HuH-7.5 (cell line): ENCODE measurements at places on chromosomes 2 and 18.

DNA sequence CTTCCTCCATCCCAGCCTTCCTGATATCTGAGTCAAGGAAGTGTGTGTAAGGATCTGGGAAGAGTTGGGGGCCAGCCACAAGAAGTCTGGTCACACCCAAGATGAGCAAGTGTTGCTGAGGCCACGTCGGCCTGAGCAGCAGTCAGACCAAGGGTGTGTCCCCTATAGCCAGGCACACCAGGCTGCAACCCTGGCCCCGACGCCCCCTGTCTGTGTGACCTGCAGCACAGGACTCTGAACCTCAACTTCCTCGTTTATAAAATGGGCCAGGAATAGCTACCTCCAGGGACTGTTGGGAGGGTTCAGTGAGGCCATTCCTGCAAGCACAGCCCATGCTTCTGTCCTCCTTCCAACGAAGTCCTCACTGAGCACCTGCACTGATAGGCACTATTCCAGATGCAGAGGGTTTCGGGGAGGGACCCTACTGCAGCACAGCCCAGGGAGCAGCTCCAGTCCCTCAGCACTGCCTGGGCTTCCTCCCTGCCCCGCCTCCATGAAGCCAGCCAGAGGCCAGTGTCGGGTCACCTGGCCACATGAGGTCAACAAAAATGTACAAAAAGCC, 13.3 kb downstream of the LIMS2 start:
- DNase-seq, result no peak

- no peak for DNase-seq
Observed at GRCh38 chr2:385061-385460, 97.2 kb upstream of the ALKAL2 start.

DNA sequence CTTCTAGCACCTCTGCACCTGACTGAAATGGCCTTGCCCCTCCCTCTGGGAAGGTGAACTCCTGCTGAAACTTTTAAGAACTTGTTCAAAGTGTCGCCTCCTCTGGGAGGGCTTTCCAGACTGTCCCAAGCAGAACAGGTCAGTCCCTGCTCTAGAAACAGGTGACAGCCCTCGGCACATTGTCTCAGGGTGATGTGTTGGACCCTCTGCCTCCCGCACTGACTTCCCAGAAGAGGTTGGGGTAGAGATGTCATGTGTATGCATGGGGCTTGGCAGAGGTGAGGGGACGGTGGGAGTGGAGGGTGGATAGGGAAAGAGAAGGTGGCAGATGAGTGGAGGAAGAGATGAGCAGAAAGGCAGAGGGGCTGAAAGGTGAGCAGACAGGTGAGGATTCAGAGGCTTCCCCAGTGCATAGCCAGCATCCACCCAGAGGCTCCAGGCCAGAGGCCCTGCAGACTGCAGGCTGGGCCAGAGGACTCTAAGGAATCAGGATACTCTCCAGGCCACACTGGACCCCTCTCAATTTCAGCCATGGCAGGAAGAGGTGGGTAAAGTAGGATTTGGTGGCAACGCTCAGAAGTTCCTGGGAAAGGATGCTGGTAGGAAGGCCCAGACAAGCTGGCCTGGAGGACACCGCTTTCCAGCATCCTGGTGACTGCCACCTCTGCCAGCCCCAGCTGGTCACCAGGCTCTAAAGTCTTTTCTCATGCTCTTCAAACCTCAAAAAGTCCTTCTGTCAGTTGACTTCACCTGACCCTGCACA, 24.8 kb upstream of the TNS1 start:
- DNase-seq, result no peak

DNA sequence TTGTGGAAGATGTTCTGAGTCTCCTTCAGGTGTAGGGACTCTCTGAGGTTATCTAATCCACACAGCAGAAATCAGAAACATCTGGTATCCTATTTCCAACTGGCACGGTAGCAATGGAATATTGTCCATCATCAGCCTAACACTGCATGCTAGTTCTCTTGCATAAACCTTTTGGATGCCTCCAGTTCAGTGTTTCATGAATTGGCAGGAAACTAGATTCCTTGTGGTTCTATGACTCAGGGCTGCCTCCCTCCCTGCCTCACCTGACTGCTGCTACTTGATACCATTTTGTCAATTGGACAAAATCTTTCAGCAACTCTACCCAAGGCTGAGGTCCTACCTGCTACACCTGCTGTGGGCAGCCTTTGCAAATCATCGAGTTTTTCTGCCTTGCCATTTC, 130.9 kb downstream of the TPGS2 start:
- no peak for DNase-seq

DNA sequence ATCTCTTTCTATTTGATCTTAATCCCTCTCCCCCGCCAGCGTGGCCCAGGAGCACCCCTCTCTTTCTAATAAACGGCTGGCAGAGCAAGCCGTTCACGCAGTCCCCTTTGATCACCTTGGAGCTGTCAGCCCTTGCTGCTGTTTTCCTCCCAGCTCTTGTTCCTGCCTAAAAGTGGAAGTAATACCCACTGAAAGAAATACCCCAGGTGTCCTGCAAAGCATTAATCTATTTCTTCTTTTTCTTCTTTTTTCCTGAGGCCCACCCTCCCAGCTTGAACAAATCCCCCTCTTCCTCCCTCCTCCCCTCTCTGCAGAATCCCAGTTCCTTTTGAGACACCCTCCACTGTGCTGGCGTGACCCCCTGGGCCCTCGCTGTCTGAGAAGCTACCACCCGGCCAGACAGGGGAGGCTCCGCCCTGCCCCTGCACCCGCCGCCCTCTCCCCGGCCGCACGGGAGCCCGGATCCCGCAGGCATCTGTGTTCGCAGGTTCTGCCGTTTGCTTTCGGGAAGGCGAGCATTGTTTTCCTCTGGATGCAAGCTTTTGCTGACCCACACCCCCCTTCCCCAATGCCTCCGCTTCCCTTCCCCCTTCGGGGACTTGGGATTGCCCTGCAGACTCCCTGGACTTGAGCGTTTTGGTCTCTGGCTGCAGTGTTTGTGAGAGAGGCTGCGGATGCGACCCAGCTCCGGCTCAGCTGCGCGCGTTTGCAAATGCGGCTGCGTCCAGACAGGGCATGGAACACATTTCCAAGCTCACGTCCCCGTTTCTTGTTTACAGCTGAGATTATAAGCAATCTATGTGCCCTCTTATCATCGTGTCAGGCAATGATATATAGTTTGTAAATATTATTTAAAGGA, 631.5 kb downstream of the NYAP2 start:
- peak; percentile 42 for DNase-seq

GRCh38 chr18:28175930-28176697, 816 bp downstream of the CDH2 start:
- peak; percentile 42 for DNase-seq

- DNase-seq, result no peak
Observed at GRCh38 chr2:231250146-231250545, 51.7 kb downstream of the ARMC9 start.

DNA sequence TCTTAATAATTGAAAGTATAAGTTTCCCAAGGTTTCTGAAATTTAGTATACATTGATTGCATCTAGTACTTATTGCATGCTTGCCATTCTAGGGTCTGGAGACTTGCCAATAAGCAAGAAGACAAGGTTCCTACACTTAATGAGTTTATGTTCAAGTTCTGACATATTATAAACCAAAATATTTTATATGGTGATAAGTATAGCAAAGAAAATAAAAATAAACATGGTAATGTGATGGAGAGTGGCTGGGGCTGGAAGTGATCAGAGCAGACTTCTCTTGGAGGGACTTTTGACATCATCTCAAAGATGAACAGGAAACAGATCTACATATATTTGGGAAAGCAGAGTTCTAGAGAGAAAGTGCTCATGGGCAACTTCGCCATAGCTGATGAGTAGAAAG, 119.5 kb upstream of the EPHA4 start:
- DNase-seq, result no peak

DNA sequence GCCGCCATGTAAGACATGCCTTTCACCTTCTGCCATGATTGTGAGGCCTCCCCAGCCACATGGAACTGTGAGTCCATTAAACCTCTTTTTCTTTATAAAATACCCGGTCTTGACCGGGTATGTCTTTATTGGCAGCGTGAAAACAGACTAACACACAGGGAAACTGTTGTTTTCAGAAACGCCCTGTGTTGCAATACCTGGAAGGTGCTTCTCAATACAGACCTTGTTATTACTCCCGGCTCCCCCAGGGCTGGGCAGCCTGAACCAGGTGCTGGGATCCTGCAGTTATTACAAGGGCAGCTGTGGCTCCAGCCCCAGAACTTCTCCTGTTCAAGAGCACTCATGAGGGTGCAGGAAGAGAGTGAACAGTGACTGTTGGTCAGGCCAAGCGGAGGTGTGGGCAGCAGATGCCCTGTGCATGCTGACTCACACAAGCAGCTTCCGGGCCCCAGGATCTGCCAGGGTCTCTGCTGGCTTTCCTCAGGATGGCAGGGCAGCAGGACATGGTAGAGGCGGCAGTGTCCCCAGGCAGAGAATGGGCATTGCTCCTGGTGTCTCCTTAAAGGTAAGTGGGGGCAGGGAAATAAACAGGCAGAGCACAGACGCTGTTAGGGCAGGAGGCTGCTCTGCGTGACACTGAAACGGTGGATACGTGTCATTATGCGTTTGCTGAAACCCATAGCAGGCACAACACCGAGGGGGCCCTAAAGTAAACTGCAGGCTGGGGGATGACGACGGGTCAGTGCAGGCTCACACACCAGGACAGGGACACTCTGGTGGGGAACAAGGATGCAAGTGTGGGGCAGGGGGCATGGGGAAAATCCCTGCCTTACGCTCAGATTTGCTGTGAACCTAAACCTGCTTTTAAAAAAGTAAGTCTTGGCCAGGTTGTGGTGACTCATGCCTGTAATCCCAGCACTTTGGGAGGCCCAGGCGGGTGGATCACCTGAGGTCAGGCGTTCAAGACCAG, 89.1 kb downstream of the NDUFA10 start:
- DNase-seq, result no peak

- DNase-seq, result no peak
Observed at GRCh38 chr2:178928077-178928476, 120.9 kb upstream of the TTN start.

DNA sequence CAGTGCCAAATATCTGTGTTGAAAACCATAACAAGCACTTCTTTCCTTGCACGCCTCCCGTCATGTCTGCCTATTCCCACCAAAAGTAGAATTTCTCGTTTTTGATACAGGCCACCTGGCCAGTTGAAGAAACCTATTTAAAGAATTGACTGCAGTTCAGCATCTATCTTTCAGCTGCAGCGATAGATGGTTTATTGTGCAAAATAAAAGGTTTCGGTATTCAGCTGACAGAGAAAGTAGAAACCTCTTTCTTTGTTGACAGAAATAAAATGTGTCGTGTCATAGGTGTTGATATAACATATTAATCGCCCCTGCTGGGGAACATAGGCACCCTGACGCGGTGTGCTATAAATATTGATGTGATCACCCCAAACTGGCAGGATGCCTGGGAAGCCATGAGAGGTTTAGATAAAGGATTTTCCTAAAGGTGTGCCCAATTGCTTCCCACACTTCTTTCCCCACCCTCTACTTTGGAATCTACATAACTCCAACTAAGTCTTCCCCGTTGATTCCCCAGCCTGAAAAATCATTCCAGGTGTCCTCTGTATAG, 570.4 kb downstream of the CCDC85A start:
- DNase-seq, result no peak

GRCh38 chr2:149832324-149832723, 244.7 kb upstream of the MMADHC start:
- no peak for DNase-seq

DNA sequence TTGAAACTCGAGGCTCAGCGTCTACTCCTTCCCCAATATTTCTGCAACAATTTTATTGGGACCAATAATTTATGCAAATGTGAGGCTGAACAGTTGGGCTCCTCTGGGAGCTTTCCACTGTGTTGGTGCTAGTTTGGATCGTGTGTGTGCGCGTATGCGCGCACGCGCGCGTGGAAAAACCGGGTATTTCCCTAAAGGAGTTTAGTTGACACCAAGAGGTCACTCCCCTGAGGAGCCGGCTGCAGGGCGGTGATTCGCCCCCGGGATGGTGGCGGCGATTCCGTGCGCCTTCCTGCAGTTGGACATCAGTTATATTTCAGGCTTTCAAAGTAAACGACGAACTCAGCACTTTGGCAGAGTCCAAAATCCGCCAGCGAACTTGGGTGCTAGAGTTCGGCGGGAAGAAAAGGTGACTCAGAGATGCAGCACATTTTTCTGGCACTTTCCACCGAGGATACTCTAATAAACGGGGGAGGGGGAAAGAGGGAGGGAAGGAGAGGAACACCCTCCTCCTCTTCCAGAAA, 186.5 kb upstream of the FANCL start:
- peak; percentile 11 for DNase-seq

- no peak for DNase-seq
Observed at GRCh38 chr2:133993160-133993559, 260.7 kb upstream of the MGAT5 start.

DNA sequence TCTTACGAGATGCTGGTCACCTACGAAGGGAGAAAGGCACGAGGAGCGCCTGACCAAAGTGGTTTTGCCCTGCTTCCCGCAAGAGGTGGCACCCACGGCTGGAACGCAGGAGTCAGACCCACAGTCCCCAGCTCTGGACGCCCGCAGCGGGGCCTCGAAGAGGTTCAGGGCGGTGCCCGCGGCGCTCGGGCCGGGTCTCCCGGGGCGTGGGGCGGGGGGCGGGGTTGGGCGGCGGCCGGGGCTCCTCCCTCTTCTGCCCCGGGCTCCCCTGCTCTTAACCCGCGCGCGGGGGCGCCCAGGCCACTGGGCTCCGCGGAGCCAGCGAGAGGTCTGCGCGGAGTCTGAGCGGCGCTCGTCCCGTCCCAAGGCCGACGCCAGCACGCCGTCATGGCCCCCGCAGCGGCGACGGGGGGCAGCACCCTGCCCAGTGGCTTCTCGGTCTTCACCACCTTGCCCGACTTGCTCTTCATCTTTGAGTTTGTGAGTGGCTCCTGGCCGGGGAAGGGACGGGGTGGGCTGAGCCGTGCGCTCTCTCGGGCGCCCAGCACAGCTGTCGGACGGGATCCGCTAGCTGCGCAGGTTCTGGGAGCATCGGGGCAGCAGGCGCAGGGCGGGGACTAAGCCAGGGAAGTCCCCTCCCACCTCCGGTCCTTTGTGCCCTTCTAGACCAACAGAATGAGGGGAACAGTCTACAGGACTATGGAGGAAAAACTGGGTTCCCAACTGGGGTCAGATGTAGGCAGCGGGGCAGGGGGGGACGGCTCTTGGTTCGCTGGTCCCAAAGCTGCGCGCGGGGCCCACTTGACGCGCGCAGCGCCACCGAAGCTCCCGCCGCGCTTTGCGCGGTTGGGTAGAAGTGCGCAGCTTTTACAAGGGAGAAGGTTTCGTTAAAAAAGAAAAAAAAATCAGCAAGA, at the start of gene MAL:
Gene MAL, plus strand, starts transcription at position 303 of the 914 bp plus-strand sequence. Its CDS starts 85 bp downstream, at position 388.
- no peak for DNase-seq

DNA sequence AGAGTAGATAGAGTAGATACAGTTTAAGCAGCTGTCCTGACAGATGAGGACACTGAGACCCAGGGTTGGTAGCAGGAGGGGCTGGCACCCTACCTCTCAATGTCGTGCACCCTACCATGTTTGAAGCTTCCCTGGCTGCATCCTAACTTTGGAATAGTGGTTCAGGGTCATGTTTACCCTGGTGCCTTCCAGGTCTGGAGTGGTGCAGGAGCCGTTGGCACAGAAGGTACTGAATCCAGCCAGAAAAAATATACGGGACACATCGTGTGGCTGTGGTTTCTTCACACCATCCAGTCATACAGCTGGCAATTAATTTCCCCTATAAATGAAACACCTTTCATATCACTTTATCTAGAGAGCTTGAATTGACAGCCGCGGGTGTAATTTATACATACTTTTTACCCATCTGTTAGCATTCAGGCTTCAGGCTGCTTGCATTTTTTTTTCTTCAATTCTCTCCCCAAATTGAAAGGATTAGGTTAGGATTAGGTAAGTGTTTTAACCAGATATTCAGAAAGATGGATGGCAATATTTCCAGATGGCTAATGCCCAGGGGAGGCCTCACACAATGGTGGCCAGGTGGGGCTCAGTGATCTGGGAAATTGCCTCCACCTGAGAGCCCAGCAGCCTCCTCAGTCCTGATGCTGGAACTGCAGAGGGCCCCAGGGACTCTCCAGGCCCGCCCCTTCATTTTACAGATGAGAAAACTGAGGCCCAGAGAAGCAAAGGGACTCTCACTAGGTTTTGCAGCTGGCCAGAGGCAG, 127.0 kb downstream of the CELF4 start:
- no peak for DNase-seq
